Ecto neural progenitor cell (in vitro differentiated cells): ENCODE measurements at places on chromosomes 6 and 20.
A peak's percentile ranks its signal among the peaks of the same experiment; 100 is the strongest.

- DNase-seq = no peak
Observed at GRCh38 chr20:41034239-41034638, 5.6 kb downstream of the TOP1 start.

DNA sequence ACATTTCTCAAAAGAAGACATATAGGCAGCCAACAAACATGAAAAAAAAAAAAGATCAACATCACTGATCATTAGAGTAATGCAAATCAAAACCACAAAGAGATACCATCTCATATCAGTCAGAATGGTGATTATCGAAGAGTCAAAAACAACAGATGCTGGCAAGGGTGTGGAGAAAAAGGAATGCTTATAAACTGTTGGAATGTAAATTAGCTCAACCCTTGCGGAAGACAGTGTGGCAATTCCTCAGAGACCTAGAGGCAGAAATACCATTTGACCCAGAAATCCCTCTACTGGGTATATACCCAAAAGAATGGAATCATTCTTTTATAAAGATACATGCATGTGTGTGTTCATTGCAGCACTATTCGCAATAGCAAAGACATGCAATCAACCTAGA, 303.8 kb upstream of the THEMIS start:
- DNase-seq = no peak

GRCh38 chr6:47343600-47343999, 33.9 kb upstream of the TNFRSF21 start:
- no peak for DNase-seq

DNA sequence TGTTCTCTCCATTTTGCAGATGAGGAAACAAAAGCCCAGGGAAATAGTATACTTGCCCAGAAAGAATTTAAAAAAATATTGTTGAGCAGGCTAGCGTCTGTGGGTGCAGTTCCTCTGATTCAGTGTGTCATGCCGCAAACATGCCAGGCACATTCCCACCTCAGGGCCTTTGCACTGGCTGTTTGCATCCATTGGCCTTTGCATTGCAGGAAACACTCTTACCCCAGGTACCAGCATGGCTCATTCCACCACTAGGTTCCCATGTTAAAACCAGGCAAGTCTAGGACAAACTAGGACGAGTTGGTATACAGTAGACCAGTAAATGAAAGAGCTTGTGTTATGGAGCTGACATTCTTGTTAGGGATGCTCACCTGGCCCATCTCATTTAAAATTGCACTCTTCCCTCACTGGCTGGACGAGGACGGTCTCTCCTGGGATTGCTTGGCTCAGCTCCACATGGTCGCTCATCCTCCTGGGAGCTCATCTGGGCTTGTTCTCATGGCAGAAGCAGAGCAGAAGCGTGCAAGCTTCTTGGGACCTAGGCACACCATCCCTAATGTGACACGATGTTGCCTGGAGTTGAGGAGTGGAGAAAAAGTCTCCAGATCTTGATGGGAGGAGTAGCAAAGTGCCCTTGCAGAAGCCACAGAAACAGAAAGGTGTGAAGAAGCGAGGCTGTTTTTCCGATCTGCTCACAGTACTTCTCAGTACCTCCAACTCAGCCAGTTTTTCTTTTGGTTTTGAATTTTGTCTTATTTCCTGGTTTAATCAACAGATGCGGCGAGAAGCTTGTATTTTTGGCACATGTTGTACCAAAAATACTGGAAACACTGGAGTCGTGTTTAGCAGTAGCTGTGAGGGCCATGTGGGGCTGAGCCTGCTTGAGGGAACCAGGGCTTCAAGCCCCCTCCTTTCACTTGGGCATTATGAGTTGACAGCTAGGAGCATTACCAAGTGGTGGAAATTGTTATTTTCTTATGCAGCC, 13.9 kb downstream of the ZNF831 start:
- DNase-seq = no peak

GRCh38 chr6:130937942-130938604, 110.9 kb downstream of the SMLR1 start:
- no peak for DNase-seq

DNA sequence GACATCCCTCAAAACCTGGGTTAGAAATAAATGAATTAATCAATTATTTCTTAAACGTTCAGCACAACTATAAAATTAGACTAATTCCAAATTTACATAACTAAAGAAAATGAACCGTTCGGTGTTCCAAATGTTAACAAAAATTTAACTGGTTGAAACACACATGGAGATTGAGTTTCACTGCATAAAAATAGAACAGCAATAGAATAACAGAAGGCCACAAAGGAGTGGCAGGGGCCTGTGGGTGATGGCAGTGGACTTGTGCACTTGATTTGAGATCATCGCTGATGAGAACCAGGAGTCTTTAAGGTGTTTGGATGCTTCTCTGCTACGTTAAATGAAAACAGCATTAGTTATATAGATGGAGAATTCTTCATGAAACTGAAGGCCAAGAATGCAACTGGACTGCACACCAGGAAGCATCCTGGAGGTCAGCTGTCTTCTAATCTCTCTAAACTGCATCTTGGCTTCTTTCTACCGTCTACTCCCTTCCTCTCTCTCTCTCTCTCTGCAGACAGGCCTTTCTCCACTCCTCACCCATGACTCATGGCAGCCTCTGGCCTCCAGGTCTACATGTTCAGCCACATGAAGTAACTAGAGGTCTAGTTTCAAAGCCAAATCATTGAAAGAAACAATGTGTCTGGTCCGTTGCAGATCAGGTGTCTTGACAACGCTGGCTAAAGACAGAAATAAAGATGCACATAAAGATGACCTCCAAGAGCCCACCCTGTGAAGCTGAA, 111.3 kb downstream of the SIM1 start:
- no peak for DNase-seq

DNA sequence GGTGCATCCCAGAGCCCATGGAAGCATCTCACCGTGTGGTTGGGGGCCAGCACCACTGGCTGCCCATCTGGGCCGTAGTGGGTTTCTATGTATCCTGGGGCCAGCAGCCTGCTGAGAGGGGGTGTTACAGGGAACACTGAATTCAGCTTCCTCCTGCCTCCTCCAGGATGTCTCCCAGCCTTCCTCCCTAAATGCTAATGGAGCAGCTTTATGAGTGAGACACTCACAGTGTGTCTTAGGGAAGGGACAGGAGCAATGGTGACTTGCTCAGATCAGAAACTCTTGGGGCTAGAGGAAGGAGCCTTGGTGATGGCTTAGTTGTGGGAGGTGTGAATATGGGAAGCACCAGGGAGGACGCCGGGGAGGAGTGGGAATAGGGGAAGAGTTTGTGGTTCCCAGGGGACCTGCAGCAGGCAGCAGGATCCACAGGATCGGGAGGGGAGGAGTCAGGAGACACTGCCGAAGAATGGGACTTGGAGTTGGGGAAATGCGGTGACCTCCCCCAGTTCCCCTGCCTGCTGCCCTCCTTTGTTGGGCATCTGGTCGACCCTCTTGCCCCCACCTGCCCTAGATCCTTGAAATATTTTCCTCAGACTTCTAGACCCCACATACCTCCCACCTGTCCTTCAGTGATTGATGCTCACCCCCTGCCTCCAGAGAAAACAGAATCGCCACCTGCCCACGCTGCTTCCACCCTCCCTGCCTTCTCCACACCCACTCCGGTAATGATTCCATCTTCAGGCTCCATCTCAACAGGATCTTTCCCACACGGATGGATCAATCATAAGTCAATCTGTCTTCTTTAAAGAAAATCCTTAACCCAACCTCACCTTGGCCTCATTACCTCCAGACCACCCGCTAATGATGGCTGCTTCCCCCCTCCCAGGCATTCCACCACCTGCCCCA, 6.6 kb downstream of the ADAM33 start:
- no peak for DNase-seq

- no peak for DNase-seq
Observed at GRCh38 chr6:1594445-1595200, 15.1 kb upstream of the FOXC1 start.

- DNase-seq = peak; percentile 64
Observed at GRCh38 chr6:131250122-131250521, 114.9 kb downstream of the AKAP7 start.

- DNase-seq = no peak
Observed at GRCh38 chr6:32627831-32628230, 9.4 kb upstream of the HLA-DQA1 start.

DNA sequence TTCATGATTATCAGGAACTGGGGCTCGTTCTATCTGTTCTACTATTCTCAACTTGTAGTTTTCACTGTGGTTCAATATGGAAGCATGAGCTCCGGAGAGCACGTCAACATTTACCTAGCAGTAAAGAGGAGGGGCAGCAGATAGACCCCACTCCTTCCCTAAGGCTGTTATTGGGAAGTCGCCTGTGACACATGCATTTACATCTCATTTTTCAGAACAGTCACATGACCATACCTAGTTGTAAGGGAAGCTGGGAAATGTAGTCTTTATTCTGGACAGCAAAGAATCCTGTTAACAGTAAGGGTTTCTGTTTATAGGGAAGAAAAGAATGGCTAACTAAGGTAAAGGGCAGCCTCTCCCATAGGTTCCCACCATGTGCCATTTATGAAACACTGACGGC, 158.3 kb downstream of the ZFP64 start:
- no peak for DNase-seq

DNA sequence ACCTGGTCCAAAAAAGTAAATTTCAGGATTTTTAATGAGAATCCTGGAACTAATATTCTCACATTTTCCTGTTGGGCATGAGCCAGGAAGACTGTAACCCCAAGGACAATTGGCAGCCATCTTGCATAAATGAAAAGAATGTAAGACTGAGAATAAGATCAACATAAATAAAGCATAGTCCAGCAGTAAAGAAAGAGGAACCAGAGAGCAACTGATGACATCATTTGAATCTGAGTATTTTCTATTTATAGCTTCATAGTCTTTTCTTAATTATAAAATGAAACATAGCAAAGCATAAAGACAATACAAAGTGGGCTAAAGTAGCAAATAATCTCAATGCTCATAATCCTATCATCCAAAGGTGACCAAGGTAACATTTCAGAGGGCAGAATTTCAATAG, 26.6 kb upstream of the FBXL4 start:
- no peak for DNase-seq

GRCh38 chr20:33071198-33071597, 8.2 kb upstream of the BPIFB4 start:
- DNase-seq = no peak

GRCh38 chr6:30042914-30043313, 18.2 kb upstream of the POLR1H start:
- DNase-seq = no peak

GRCh38 chr6:150038202-150039062, 13.1 kb upstream of the RAET1L start:
- DNase-seq = no peak

- no peak for DNase-seq
Observed at GRCh38 chr20:61287583-61288275, 35.7 kb downstream of the CDH4 start.

GRCh38 chr6:27668442-27669294, 195.8 kb upstream of the ZNF184 start:
- DNase-seq = peak; percentile 85
